ENCODE measurements at places on chromosomes 3 and 15.

- DNase-seq: no peak
These were observed 166.0 kb downstream of the THSD4 start for GRCh38 chr15:71281256-71281655.

DNA sequence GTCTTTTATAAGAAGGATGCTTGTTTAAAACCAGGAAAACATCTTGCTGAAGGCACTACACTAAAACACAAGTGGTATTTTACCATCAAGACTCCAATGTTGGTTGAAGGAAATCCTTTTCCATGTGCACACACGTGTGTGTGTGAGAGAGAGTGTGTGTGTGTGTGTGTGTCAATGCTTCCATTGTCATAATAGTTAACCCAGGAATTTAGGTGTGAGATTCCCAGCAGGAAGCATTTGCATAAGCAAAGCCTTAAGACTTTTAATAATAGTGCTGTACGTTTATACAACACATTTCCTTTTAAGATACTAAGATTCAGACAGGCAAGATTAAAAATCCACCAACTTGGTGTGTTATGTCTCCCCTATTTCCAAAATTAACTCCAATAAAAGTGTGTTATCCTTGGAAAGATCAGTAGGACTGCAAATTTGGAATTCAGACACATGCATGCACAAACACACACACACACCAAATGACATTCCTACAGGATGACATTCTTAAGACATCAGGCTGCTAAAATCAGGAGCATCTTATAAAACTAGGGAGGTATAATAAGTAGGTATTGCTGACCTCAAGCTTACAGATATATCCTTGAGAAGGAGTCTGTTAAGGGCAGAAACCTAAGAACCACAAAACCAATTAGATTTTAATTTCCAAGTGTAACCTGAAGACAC, 18.3 kb downstream of the LMCD1 start:
- no peak for DNase-seq

GRCh38 chr3:153547970-153548369, 385.9 kb downstream of the RAP2B start:
- no peak for DNase-seq

DNA sequence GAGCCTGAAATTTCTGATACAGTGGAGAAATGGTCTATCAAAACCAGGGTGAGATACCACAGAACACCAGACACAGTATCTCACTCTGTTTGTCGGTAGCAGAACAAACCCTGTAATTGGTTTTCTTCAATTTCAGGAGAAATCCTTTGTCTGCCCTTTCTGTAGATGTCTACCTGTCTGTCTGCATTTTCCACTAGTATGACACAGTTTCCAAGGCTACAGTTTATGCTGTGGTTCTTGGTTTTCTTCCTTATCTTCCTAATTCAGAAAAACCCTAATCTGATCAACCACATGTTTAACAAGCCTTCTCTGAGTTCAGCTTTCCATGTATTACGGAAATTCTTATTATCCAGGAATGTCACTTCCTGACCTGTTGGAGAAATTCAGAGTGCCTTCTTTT, 70.8 kb downstream of the SCN11A start:
- DNase-seq: no peak

GRCh38 chr3:72694398-72694797, 153.8 kb downstream of the SHQ1 start:
- DNase-seq: no peak

- no peak for DNase-seq
These were observed 6.1 kb upstream of the PRKCD start for GRCh38 chr3:53154881-53155285.

- no peak for DNase-seq
These were observed 6.5 kb upstream of the SRGAP3 start for GRCh38 chr3:9255976-9256375.

DNA sequence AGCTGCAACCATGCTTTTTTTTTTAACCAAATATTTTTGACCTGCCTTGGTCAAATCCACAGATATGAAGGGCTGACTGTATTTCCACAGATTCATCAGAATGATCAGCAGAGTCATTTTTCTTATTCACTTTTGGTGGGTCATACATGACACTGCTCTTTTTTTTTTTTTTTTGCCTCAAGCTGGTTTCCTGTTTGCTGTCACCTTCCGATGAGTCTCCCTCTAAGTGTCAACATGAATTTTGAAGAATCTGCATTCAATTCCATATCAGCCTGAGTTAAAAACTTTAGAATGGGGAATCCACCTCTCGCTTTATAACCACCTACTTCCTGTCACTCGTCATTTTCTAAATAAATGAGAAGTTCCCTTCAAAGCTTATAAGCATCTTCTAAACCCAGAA, 2.2 kb upstream of the SLC12A8 start:
- DNase-seq: no peak

DNA sequence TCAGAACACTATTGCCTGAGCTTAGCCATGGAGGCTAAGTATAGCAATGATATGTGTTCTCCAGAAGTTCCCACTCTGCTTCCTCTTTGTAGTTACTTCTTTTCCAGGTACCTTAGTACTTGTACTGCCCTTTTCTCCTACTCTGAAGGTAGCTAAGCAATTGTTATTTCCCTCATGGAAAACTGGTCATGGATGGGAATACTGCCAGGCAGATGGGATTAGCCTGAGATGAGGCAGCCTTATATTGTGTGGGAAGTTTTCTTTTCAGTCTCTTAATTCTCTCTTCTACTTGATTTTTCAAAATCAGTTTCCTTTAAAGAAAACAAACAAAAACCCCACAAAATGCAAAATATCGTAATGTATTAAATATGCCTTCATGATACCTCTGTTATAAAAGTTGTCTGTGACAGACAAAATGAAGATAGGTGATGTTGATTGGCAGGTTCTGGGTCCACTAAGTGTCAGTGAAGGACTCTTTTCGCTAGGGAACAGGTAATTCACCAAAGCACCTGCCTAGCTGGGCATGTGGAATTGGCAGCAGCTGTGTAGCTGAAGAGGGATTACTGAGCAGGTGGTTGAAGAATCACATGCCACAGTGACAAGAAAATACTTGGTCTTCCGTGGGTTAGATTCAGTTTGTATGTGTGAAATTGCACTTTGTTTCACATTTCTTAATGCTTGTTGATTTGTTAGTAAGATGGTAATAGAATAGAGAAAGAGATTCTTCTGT, 4.1 kb downstream of the ZNF609 start:
- DNase-seq: no peak

DNA sequence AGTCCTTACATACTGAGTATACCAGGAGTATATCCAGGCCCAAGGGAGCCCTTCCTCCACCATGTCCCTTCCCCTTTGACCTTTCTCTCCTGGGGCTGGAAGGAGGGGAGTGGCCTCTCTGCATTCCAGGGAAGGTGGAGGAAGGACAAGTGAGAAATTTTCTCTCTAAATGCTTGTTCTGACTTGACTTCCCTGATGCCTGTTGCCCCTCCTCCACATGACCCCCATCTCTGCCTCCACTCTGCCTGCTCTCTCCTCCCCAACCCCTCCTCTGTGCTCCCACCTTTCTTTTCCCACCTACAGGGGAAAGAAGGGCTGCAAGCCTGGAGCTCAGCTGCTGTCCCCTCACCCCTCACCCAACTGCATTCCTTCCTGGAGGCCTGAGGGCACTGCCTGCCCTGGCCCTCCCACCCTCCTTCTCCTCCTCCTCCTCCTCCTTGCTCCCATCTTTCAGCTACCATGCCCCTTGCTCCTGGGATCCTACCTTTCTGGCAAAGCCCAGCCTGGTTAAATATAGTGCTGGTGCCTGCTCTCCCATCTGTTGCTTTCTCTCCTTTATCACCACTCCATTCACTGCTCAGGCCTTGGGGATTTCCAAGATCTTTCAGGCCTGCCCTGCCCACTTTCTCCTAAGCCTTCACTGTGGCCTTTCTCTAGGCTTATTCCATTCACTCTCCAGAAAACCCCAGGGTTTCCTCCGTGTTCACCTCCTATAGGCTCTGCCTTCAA, 8.5 kb upstream of the DAG1 start:
- DNase-seq: no peak

GRCh38 chr3:174440253-174440701, 418.9 kb upstream of the NAALADL2 start:
- DNase-seq: no peak

GRCh38 chr15:39313467-39313866, 267.4 kb upstream of the THBS1 start:
- no peak for DNase-seq

GRCh38 chr3:21234933-21235332, 516.1 kb downstream of the ZNF385D start:
- no peak for DNase-seq

DNA sequence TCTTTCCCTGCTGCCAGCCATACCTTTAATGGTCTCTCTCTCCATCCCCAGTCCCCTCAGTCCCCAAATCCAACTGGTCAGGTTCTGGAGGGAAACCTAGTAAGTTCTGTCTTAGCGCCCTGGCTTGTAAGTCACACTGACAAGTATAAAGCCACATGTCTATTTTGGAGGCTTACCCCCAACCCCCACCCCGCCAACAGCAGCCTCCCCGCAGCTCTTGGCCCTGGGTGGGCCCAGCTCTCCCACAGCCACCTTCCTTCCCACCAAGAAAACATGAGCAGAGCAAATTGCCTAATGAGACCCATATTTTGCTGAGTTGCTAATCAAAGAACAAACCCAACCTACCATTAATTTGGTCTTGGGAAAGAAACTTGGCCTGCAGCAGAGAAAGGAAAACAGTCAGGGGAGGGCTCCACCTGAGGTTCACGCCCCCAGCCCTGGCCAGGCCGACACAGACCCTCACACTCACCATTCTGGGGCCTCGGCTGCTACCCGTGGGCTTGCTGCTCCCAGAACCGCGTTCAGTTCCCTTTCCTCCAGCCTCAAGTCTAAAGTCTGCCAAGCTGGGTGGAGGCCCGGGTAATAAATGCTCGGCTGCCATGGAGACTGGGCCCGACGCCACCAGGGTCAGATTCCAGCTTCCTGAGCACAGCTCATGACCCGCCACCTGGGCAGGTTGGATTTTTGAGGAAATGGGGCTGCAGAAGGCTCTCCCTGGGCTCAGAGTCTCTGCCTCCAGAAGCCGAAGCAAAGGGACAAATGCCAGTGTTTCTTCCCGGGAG, at the start of gene CALML4:
TSS of gene CALML4 (minus strand) at position 557 of the 782 bp plus-strand sequence. CDS start at position 472, 85 bp downstream.
- no peak for DNase-seq

- DNase-seq: no peak
These were observed 496.3 kb upstream of the NR2F2 start for GRCh38 chr15:95834028-95834804.

- DNase-seq: no peak
These were observed 1.5 kb downstream of the RPL35A start for GRCh38 chr3:197951392-197951990.

GRCh38 chr15:88069561-88069960, 187.0 kb downstream of the NTRK3 start:
- DNase-seq: no peak

GRCh38 chr3:182117131-182117530, 405.4 kb downstream of the SOX2 start:
- no peak for DNase-seq

GRCh38 chr3:123365450-123366143, 83.3 kb downstream of the ADCY5 start:
- no peak for DNase-seq

- DNase-seq: no peak
These were observed 220.2 kb downstream of the SHQ1 start for GRCh38 chr3:72628065-72628464.

GRCh38 chr15:88707771-88708654, 69.2 kb downstream of the ISG20 start:
- DNase-seq: no peak

GRCh38 chr3:24810881-24811280, 316.2 kb upstream of the THRB start:
- no peak for DNase-seq

- no peak for DNase-seq
These were observed at the start of gene SEMA6D for GRCh38 chr15:47717036-47717612. Gene SEMA6D (plus strand): TSS chr15:47717505. CDS start chr15:47759799, 42,294 bp downstream.

DNA sequence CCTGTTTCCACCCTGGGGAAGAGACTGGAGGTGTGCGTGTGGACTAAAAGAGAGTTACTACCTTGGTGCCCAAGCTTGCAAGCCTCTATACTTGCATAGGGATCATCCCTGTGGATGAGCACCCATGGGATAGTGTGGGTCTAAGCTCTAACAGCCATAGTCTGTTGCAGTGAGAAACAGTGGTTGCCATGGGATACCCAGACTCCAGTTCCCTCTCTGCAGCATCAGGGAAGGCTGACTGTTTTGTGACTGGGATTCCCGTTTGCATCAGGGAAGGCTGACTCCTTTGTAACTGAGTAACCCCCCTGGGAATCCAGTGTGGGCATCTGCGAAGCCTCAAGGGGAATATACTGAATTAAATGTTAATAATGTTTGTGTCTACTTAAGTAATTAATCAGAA, 196.1 kb downstream of the ZNF621 start:
- DNase-seq: no peak

- DNase-seq: no peak
These were observed 37.3 kb downstream of the YEATS2 start for GRCh38 chr3:183734750-183735494.
